ENCODE measurements at places on chromosomes 6 and 20. TPM values are rescaled to one million over a fixed set of nuclear protein-coding genes. Genes with fewer than 3 reads are reported as not detected.

- DNase-seq: no peak
Measured at GRCh38 chr20:57847104-57847503, 137.3 kb upstream of the PMEPA1 start.

DNA sequence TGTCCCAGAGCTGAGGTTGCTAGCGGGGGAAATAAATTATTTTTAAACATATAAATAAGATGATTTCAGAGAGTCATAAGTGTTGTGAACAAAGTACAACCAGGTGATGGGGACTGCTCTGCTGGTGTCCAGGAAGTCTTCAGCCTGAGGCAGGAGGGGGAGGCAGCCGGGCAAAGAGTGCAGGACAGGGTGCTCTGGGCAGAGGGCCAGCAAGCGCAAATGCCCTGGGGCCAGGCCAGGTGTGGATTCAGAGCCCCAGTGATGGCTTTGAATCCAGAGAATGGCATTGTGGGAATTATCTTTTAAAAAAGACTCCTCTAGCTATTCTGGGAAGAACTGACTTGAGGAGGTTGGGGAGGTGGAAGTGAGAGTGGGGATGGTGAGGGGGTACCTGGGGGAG lies 1.6 kb downstream of the CLPSL1 start:
- no peak for DNase-seq

DNA sequence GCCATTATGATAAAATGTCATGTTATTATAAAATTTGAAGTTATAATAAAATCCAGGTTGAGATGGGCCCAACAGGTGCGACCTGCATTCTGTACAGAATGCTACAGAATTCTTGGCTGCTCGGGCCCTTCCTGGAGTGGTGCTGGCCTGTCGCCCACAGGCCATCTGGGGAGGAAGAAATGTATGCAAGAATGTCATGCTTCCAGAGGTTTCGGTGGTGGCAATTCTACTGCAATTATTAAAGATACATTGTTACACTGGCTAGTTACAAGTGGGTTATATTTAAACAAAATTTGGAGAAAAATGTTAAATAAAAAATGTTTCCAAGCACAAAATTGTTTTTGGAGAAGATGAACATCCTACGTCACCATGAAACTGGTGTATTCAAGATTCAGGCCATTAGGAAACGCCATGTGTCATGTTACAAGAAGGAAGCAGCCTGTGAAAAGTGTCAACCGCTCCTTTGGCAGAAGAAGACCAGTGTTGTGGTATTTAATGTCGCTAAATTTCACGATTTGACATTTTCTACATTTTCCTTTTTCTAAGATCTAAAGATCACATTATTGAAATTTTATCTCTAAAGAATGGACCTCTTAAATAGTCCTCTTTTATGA lies 7.1 kb downstream of the RAMACL start:
- peak; percentile 9 for DNase-seq

GRCh38 chr6:20696676-20697075 lies 162.4 kb downstream of the CDKAL1 start:
- no peak for DNase-seq

GRCh38 chr6:16332175-16332542 lies 93.8 kb downstream of the GMPR start:
- DNase-seq: peak; percentile 92

DNA sequence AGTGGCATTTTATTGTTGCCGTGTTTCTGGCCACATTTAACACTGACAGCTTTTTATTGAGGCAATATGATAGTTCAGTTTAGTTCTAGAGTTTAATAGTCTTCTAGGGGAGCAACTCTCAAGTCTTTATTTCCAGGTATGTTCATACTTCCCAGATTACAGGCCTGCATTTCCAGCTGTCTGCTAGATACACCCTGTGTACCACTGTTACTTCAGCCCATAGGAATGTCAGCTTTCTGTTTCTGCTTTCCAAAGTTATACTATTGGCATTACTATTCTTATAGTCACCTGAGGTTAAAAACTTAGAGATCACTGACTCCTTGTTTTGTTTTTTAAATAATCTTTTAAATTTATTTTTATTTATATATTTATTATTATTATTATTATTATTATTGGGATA lies 7.6 kb downstream of the ZNF451 start:
- no peak for DNase-seq

GRCh38 chr20:56487216-56487615 lies 18.8 kb downstream of the RTF2 start:
- no peak for DNase-seq

GRCh38 chr6:52834481-52834880 lies 6.1 kb downstream of the GSTA5 start:
- no peak for DNase-seq

- DNase-seq: no peak
Measured at GRCh38 chr6:158067436-158068015, 85.9 kb downstream of the SYNJ2 start.

DNA sequence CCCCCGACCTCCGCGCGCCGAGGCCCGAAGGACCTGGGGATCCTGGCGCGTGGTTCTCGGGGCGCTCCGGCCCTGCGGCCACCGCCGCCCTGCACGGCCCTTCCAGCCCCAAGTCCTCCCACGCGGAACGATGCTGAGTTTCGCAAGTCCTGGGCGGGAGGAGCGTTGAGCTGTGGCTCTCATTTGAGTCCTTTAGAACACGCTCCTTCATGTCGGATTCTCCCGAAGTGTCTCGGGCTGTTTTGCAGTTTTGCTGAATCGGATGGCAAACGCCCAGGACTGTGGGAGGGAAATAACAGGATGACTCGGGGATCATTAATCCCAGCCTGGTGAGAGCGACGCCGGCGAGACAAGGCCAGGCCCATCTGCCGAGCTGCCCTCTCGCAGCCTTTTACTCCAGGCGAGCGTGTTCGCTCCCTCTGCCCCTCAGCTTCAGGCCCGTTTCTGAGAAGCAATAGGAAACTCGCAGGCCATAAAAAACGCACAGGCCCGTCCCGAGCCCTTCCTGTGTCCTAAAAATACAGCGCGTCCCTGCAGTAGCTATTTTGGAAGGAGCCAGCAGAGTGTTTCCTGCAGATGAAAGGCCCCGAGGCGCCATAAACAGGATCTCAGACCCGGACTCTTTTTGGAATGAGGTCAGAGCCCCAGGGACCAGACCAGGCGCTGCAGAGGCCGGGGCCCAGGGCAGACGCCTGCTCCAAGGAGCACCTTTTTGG lies 153.5 kb downstream of the DLL1 start:
- DNase-seq: peak; percentile 20

GRCh38 chr6:122969999-122970533 lies 26.0 kb upstream of the CLVS2 start:
- no peak for DNase-seq

- DNase-seq: no peak
Measured at GRCh38 chr6:22020299-22021003, 276.4 kb downstream of the PRL start.

The PRICKLE4 gene
- total RNA-seq: 0.70 TPM

The HEY2 gene
- 6.6 TPM for total RNA-seq

The STX11 gene
- total RNA-seq: 0.11 TPM

Data from H9 (cell line).